Transverse colon (tissue), 4 donors: ENCODE measurements at places on chromosomes 3 and 15.

DNA sequence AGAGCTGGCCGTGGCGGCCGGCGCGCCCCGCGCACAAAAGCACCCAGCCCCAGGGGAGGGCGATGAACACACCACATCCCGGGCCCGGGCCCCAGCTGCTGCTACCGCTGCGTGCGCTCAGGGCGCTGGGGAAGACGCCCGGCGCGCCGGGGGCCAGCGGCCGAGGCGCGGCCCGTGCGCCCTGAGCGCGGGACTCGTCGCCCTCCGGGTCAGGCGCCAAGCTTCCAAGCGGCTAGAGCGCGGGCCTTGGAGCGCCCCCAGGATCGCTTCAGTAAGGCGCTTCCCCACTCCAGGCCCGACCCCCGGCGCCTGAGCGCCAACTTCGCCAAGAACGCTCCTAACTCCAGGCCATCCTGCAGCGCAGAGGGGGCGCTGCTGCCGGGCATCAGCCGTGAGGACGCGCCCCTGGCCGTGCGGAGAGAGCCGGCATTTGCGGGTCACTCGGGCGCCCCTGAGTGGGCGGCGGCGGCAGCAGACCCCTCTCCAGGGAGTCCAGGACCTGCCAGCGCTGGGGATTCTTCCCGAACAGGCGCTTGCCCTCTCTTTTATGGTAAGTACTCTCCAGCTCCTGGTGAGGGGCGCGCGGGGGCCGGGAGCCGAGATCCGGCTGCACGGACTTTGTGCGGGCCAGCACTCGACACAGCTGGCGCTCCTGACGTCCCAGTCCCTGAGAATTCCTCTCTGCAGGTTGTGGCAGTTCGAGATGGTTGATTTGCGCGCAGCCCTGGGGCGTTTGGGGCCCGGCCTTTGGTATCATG is 475 bp downstream of the SPSB4 start:
- H3K4me1 ChIP-seq: peaks cover 18% of the 10 kb centered on the region
- peaks cover 70% of the 10 kb centered on the region for H3K27me3 ChIP-seq
- H3K36me3 ChIP-seq: no peaks in the 10 kb centered on the region
- DNase-seq: no peak
- no peak overlapping the region for H3K27ac ChIP-seq

- H3K27me3 ChIP-seq: no peaks in the 10 kb centered on the region
- DNase-seq: no peak
- no peak overlapping the region for H3K27ac ChIP-seq
- no peaks in the 10 kb centered on the region for H3K36me3 ChIP-seq
- no peaks in the 10 kb centered on the region for H3K4me1 ChIP-seq
Measured at GRCh38 chr3:83890039-83890762, 1068.6 kb upstream of the CADM2 start.

- no peak for DNase-seq
- H3K27ac ChIP-seq: no peak overlapping the region
- H3K36me3 ChIP-seq: no peaks in the 10 kb centered on the region
- no peak overlapping the region for H3K4me3 ChIP-seq
Measured at GRCh38 chr3:3804560-3804959, 5.3 kb downstream of the LRRN1 start.

GRCh38 chr3:150149651-150150051 is 179.0 kb upstream of the PFN2 start:
- no peak overlapping the region for H3K4me3 ChIP-seq
- no peaks in the 10 kb centered on the region for H3K27me3 ChIP-seq
- no peaks in the 10 kb centered on the region for H3K4me1 ChIP-seq
- no peak overlapping the region for H3K27ac ChIP-seq
- no peaks in the 10 kb centered on the region for H3K36me3 ChIP-seq
- no peak for DNase-seq

- no peak overlapping the region for H3K27ac ChIP-seq
- no peaks in the 10 kb centered on the region for H3K4me1 ChIP-seq
- DNase-seq: no peak
- H3K27me3 ChIP-seq: no peaks in the 10 kb centered on the region
- no peak overlapping the region for H3K4me3 ChIP-seq
- H3K36me3 ChIP-seq: no peaks in the 10 kb centered on the region
Measured at GRCh38 chr3:59247402-59247841, 197.6 kb upstream of the CFAP20DC start.
